Activated gamma-delta T cell (primary cell): ENCODE measurements at places on chromosomes 16 and 17.

DNA sequence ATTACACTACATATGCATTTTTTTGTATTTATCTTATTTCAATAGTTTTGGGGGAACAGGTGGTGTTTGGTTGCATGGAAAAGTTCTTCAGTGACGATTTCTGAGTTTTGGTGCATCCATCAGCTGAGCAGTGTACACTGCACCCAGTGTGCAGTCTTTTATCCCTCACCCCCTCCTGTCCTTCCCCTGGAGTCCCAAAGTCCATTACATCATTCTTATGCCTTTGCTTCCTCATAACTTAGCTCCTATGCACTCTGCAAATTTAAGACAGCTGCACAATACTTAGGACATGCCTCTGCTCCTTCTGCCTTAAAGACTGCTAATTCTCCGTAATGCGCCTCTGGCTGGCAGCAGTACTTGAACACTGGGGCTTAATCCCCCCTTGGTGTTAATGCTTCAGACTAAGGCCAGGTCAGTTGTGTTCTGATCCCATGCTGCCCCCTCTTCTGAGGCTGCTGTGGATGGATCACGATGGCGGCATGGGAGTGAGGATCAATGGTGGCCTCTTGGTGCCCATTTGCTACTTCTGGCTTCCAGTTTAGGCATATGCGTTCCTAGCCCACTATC lies 146.2 kb downstream of the PARN start:
- DNase-seq, result no peak

DNA sequence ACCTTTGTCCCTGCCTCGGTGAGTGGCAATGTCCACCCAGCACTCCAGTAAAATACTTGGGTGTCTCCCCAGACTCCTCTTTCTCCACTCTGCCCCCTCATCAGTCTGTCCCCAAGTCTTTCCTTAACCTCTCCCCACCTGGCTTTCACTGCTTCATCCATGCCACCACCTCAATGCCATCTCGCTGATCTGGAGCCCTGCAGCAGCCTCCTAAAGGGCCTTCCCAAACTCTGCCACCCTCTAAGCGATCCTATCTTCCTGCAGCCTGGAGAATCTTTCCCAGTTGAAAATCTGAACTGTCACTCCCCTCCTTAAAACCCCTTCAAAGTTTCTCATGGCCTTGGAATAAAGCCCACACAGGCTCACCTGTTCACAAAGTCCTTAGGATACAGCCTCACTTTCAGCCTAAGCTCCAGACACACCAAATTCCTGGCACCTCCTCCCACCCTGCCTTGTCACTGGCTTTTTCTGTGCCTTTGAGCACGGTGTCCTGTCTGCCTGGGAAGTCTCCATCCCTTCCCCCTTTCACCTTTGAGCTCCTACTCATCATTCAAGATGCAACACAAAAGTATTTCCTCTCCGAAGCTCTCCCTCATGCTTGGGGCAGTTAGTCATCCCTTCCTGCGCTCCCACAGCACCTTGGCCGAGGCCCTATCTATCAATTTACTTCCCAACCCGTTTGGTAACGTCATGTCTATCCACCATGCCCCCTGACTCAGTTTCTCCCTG lies 2.8 kb downstream of the WNK4 start:
- no peak for DNase-seq

DNA sequence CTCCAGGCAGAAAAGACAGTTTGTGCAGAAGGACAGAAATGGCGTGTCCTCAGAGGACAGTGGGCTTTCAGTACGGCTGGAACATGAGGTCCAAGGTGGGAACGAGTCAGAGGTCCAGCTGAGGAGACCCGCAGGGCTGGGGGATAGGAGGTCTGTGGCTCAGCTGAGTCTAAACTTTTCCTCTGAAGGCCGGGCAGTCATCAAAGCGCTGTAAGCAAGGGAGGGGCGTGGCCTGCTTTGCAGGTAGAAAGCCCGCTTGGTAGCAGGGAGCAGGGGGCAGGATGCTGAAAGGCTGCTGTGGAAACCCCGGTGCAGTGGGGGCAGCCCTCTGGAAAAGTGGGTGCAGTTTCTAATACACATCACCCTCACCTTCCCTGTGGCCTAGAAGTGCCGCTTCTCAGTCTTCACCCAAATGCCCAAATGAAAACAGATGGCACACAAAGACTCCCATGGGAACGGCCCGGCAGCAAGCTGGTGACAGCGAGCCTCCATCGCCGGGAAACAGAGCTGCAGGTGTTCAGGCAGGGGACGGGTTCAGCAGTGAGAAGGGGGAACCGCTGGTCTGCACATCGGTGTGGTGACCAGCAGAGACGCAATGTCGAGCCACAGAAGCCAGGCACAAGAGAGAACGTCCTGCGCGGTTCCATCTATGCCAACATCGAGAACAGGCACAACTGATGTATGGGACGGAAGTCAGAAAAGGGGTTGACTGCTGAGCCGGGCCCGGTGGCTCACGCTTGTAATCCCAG lies 12.2 kb upstream of the OSGIN1 start:
- no peak for DNase-seq

GRCh38 chr17:10062691-10063385 lies 135.6 kb downstream of the GAS7 start:
- no peak for DNase-seq

GRCh38 chr17:79784353-79785016 lies 6.5 kb downstream of the CBX2 start:
- DNase-seq, result no peak

DNA sequence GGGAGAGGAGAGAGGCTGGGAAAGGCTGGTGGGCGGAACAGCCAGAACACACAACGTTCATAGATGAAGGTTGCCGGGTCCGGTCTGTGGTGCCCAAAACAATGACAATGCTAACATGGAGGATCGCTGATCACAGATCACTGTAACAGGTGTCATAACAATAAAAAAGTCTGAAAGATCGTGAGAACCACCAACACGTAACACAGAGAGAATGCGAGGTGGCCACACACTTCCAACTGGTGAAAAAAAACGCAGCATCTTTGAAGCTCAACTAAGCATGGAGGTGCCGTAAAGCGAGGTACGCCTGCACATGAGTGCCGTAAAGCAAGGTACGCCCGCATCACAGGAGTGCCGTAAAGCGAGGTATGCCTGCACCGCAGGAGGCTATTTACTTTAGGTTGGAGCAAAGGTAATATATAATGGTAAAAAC lies 42.3 kb downstream of the ABR start:
- no peak for DNase-seq

DNA sequence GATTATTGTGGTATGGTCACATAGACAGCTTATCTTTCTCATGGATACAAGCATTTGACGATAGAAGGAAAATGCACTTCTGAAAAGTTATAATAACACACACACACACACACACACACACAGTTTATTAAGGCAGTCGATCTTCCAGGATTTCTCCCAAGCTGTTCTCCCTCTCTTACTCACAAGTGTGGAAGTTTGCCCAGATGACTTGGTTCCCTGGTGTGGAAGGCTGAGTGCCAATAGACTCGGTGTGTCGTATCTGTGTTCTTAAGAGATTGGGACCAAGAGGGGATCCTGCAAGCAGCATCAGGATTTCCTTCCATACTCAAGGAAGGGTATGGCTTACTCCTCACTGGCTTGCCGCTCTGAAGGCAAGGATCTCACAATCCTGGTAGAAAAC lies 279.6 kb downstream of the HS3ST3B1 start:
- DNase-seq, result no peak

DNA sequence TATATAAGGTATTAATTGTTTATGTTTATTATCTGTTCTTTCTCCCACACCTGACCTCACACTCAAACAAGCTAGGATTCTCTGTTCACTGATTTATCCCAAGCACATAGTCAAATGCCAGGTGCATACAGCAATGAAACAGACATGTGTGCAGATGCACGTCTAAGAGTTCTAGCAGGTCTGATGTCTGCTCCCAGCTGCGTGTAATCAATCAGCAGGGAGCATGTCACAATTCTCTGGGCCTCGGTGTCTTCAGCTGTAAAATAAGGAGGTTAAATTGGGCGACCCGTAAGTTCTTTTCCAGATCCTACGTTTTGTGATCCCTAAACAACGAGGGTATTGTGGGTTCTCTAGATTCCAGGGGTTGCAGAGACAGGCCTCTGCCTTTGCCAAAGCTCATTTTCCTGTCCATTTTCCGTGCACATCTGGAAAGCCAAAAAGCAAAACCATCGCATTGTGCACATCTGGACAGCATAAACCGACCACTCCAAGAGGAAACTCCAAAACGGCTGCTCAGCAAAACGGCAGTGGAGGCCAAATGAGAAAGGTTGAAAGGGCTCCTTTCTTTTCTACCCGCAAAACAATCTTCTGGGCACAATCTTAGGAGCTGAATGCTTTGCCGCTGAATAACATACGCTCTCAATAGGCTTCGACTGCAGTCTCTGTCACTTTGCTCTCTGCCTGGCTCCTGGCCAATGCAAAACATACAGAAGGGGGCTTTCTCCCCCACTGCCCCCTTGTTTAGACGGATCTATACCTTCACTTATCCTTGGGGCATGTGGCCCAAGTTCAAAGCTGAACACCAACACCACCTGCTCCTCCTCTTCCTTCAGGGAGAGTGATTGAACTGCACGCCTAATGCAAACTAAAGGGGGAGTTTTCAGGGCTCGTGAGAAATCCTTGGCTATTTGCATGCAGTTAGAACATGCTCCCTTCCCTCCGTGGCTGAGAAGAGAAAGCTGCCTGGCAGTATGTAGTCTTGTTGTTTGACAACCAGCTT lies 426.3 kb downstream of the SLC39A11 start:
- no peak for DNase-seq

- no peak for DNase-seq
Measured at GRCh38 chr17:9202532-9202931, 181.2 kb downstream of the NTN1 start.

DNA sequence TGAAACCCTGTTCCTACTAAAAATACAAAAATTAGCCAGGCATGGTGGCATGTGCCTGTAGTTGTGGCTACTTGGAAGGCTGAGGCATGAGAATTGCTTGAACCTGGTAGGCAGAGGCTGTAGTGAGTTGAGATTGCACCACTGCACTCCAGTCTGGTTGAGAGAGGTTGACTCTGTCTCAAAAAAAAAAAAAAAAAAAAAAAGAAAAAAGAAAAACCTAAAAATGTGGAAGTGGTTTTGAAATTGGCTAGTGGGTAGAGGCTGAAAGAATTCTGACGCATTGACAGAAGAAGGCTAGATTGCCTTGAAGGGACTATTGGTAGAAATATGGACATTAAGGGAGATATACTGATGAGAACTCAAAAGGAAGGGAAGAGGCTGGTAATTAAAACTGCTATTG lies 33.6 kb upstream of the CPPED1 start:
- no peak for DNase-seq

GRCh38 chr17:78958641-78959127 lies 21.0 kb downstream of the LGALS3BP start:
- DNase-seq, result no peak

DNA sequence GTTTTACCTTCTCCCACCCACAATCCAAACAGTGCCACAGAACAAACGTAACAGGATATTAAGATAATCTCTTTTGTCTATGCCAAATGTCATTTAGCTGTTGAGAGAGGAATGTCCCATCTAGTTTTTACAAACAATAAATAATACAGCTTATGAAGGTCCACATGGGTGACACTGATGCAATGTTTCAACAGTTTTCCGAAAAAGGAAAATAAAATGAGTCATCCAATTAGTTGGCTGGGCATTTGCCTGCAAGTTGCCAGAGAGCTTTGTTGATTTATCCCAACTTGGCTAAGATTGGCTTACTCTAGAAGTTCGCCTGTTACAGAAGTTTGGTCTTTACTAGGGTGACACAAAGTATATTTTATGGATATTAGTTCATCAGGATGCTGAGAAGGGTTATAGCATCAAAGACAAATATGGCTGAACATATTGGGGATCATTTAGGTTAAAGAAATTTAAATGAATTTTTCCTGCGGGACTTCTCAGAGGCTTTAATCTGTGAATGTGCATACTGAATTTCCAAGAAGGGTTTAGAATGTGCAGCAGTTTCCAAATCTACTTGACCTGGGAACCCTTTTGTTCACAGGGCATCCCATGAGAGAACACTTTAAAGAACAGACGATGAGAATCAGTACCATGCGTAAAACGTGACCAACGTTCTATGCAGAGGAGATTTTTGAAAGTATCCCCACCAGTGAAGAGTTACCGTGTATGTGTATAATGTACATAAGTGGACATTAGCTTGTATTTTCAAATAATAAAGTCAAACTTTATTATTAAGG lies 73.1 kb downstream of the CDH13 start:
- DNase-seq, result no peak

GRCh38 chr17:38797158-38797490 lies 2.2 kb downstream of the PIP4K2B start:
- no peak for DNase-seq

DNA sequence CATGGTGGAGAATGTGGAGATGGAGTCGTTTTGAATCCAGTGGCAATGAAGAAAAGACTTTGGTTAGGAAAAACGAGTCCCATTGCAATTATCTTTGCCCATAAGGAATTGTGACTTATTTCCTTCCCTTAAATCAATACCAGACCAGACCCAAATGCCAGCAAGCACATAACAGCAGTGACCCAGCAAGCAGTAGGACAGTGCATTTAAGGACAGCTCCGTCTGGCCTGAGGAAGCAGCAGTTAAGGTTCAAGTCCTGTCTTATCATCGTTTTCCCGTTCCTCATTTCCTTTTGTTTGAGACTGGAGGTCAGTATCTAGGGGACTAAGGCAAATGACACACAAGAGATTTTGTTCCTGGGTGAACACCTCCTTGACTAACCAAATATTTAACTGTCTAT lies 74.6 kb upstream of the FAM20A start:
- no peak for DNase-seq

DNA sequence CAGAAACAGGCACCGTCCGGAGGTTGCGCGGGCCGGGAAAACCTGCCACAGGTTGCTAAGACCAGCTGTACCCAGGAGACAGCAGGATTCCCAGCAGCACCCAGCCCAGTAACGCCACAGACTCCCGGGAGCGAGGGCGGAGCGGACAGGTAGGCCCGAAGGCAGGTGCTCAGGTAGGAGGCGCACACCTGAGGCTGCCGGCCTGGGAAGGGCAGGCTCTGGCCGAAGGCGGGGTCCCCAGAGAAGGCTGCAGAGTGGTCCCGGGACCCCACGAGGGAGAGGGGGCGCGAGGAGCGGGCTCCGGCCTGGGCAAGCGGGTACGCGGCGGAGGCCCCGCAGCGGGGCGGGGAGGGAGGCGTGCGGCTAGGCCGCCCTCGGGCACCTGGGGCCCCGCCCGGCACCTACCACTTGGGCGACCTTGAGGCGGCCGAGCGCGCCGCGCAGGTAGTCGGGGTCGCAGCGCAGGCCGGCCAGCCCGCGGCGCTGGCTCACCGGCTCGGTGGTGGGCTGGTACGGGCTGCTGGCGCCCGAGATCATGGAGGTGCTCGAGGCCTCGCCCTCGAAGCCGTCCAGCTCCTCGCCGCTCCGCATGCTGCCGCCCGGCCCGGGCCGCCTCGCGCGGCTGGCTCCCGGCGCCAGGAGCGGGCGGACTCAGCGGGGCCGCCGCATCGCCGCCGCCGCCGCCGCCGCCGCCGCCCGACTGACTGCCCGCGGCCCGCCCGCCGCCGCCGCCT lies 441 bp downstream of the CMTM4 start:
- DNase-seq, result no peak

GRCh38 chr17:14158707-14159106 lies 78.0 kb downstream of the CDRT15 start:
- no peak for DNase-seq

- DNase-seq, result no peak
Measured at GRCh38 chr16:83847371-83848225, 39.8 kb downstream of the HSBP1 start.

- DNase-seq, result no peak
Measured at GRCh38 chr17:42065201-42065600, 14.8 kb upstream of the C17orf113 start.
